ENCODE measurements at places on chromosomes 6 and 20.

GRCh38 chr6:36315921-36316320 lies 20.8 kb downstream of the BNIP5 start:
- DNase-seq: no peak

DNA sequence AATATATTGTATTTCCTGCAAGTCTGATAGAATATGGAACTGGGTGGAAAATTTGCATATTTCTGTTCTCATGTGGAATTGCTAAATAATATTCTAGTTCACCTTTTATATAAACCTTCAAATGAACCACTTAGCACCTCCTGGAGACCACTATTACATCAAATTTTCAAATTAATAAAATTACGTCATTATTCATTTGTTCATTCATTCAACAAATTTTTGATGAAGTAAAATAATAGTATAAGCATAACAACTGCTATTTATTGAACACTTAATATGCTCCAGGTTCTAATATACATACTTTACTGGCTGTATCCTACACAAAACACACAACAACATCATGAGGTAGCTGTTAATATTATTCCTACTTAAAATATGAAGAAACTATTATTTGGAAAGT lies 215.1 kb downstream of the KCNQ5 start:
- no peak for DNase-seq

- no peak for DNase-seq
Observed at GRCh38 chr20:9411833-9412232, 102.6 kb upstream of the LAMP5 start.

DNA sequence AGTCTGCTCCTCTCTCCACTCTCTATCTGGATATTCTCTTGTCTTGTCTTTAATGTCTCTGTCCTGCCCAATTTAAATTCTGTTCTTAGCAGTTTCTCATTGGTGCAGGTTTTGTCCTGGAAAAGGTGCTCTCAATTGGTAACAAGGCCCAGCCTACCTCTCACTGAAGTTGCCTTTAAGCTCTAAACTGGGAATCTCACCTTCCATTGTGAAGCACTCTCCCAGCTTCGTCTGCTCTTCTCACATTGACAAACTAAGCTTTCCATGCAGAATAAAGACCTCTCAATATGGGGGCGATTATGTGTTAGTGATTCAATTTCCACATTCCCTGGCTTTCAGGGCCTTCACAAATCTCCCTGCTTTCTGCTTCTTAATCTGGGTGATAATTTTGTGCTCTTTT lies 1712.2 kb downstream of the GRIK2 start:
- DNase-seq: no peak

DNA sequence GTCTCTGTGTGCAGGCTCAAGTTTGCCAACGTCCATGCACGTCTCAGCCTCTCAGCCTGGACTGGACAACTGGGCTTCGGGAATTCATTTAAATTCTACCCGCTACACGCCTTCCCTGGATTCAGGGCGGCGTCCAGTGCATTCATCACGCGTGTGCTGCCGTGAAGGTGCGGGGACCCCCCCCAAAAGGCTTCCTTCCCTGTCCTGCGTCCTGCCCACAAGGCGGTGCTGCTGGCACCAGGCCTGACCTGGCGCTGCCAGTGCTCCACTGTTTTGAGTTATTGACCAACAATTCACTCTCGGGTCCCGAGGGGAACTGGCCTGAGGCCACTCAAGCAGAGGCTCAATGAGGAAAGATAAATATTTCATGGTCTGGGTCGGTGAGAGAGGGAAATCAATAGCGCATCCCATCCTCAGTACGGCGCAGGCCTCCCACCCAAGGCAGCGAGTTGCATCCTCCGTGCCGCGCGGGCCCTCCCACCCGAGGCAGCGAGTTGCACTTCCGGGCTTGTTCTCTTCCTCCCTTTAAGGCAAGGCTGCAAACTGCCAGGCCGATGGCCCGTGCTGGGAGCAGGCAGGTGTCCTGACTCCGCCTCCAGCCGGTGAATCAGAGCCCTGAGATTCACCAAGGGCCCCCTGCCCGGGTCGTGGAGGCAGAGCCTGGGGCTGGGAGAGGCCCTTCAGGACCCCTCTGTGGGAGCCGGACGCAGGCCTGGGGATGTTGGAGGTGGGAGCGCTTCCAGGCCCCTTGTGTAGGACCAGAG lies 22.8 kb upstream of the BHLHE23 start:
- no peak for DNase-seq

GRCh38 chr6:4270001-4270400 lies 134.6 kb upstream of the ECI2 start:
- no peak for DNase-seq

GRCh38 chr20:38548356-38549083 lies 32.5 kb upstream of the ADIG start:
- no peak for DNase-seq

GRCh38 chr20:50510706-50511542 lies 741 bp downstream of the PTPN1 start:
- DNase-seq: no peak

GRCh38 chr6:82246370-82246769 lies 1.2 kb downstream of the IBTK start:
- no peak for DNase-seq

DNA sequence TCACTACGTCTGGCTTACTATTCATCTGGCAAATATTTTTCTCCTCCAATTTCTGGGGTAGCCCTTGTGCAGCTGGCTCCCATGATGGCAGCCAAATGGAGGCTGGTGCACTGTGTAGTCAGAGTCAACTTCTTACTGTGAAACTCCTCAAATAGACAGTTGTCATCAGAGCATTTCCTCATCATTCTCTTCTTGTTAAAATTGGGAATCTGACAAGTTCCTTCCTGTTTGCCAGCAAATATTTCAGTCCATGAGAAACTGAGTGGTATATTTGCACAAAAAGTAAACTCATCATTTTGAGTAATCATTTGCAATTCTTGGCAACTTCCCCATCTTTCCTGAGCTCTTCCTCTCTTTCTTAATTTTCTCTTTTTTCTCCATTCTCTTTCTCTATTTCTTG lies 394.9 kb upstream of the RGS17 start:
- no peak for DNase-seq

GRCh38 chr20:63156221-63156671 lies 59.7 kb downstream of the YTHDF1 start:
- DNase-seq: no peak

DNA sequence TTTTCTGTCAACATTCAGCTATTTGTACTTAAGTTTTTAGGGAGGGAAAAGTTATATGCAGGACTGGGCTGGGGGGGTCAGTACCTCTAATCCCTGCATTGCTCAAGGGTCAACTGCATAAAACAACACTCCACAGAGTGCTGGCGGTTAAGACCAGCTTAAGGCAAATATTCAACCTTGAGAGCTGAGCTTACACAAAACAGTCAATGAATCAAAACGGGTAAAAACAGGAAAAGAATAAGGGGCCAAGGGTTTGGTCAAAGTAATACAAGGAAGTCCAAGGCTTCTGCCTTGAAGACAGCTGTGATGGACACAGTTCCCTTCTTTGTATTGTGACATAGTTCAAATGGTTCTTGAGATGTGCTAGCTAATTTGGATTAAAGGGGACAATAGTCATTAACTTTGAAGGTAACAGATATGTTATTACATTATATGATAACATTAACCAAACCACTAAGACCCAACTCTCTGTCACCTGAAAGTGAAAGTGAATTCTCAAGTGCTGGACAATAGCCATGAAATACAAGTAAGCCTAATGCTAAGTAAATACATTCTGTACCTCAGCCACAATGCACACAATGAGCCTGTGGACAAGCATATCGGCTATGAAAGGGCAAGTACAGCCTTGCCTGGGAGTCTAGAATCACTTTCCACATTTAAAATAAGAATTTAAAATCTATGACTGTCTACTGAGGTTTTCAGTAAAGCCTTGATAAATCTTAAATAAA lies 106.8 kb downstream of the PDE10A start:
- DNase-seq: no peak

Data from neural crest cell (in vitro differentiated cells).